ENCODE measurements at places on chromosomes 7 and 10. TPM values are rescaled to one million over a fixed set of nuclear protein-coding genes. Genes with fewer than 3 reads are reported as not detected.

DNA sequence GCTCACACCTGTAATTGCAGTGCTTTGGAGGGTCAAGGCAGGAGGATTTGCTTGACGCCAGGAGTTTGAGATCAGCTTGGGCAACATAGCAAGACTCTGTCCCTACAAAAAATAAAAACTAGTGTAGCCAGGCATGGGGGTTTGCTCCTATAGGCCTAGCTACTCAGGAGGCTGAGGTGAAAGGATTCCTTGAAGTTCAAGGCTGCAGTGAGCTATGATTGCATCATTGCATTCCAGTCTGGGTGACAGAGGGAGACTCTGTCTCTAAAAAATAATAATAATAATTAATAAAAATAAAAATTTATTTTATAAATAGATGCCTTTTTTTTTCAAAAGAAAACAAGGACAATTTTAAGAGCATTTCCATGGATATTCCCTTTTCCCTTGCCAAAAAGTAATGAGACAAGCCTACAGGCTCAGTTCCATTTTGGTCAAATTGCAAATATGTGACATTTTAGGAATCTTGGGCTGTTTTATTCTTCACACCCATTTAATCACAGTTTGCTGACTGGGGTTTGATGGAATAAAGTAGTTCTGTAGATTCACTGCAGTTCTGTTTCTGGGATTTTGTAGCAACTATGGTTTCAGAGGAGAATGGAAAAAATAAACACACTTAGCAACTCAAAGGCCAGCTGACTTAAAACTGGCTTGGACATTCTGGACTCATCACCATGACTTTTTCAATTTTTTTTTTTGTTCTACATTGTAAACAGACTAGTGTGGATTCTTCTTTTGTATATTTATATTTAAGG is 48.4 kb upstream of the ARHGAP21 start:
- no peaks in the 10 kb centered on the region for H3K4me1 ChIP-seq
- no peaks in the 10 kb centered on the region for H3K36me3 ChIP-seq
- no peak for DNase-seq
- H3K4me3 ChIP-seq = no peak overlapping the region
- H3K27ac ChIP-seq = no peak overlapping the region
- no peaks in the 10 kb centered on the region for H3K27me3 ChIP-seq

DNA sequence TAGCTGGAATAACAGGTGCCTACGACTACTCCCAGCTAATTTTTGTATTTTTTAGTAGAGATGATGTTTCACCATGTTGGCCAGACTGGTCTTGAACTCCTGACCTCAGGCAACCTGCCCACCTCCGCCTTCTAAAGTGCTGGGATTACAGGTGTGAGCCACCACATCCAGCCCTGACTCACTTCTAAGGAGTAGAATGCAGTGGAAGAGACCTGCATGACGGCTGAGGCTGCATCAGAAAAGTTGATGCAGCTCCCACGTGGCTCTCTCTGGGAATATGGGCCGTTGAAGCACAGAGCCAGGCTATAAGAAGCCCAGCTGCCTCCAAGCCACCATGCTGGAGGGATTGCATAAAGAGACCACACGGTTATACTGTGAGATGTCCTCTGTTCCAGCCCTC is 21.6 kb upstream of the ASL start:
- no peak for DNase-seq
- no peaks in the 10 kb centered on the region for H3K27me3 ChIP-seq
- H3K4me1 ChIP-seq = no peaks in the 10 kb centered on the region

DNA sequence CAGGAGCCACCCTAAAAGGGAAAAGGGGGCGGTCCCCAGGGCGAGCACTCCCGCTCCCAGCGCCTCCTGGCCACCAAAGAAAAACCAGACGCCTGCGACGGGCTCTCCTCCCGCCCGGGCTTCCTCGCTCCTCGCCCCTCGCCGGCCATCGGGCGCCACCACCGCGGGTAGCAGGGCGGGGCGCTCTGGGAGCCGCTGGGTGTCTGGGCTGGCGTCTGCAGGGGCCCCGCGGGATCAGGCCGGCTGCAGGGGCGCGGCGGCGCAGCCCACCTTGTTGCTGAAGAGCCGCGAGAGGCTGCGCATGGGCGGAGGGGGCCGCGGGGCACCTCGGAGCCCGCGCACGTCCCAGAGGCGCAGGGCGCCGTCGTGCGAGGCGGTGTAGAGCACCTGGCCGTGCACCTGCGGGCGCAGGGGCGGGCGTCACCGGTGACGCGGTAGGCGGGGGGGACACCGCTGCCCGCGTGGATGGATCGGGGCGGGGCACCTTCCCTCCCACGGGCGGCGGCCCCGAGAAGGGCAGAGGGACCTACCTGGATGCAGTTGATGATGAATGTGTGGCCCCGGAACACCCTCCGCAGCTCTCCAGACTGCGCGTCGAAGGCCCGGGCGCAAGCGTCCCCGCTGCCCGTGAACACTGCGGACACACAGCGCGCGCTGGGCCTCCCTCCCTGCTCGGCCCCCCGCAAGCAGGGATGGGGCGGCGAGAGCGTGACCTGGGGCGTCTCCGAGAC is 28.3 kb downstream of the WDR86 start:
- H3K4me1 ChIP-seq = peaks cover 6% of the 10 kb centered on the region
- peaks cover 24% of the 10 kb centered on the region for H3K27me3 ChIP-seq
- H3K36me3 ChIP-seq = no peaks in the 10 kb centered on the region
- no peak overlapping the region for H3K27ac ChIP-seq
- no peak for DNase-seq

- H3K4me1 ChIP-seq = no peaks in the 10 kb centered on the region
- no peaks in the 10 kb centered on the region for H3K36me3 ChIP-seq
- no peak for DNase-seq
- H3K4me3 ChIP-seq = no peak overlapping the region
Measured at GRCh38 chr7:80139236-80139635, 4.6 kb downstream of the GNAI1 start.

The FANK1 gene
- total RNA-seq = not detected

Measured in H1 (cell line).